Activated CD4-positive, alpha-beta T cell treated with anti-CD3 and anti-CD28 coated beads, Interleukin-2, amount 50 U/mL, for 24 hours (primary cell): ENCODE measurements at places on chromosomes 3 and 15.

- DNase-seq: no peak
Observed at GRCh38 chr3:107956991-107957900, 133.6 kb downstream of the CD47 start.

DNA sequence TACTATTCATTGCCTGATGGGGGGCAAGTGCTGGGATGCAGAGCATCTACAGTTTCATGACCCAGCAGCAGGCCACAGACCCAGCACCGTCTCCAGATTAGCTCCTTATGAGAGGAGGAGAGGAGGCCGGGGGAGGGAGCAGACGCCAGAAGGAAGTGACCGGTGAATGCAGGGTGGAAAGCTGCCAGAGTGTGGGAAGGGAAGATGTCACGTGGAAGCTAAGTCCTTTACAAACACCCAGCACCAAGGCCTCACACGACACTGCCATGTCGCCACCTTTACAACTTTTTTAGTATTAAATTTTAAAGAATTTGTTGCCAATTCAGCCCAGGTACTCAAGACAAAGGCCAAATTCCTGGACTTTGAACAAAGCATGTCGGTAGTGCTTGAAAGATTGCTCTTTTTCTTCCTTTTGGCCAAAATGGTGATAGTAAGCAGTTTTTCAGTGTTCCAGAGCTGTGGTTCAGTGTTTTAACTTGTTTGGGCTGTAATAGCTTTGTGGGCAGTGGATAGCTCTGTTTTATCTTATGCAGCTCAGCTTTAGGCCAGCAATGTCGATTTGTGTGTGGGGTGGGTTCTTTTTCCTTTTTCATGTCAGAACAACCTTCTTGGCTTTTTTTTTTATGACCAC lies 58.2 kb downstream of the ZBTB38 start:
- no peak for DNase-seq

DNA sequence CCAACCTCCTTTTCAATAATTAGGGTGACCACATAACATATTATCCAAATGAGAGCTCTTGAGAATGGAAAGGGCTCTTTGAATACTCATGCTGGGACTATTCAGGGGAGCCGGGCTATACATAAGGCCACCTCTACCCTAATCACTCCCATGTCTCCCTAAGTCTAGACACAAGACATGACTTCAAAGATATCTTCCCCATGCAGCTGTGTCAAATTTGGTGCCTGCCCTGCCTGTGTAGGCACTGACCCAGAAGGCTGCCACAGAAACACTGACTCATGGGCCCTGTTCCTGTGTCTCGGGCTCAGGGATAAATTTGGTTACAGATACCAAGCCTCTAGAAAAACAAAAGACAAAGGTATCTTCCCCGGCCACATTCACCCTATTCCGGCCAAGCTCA lies 70.3 kb downstream of the MYLK start:
- DNase-seq: no peak

GRCh38 chr3:164320962-164321361 lies 757.3 kb downstream of the SI start:
- DNase-seq: no peak
